ENCODE measurements at places on chromosomes 12 and 14. TPM values are rescaled to one million over a fixed set of nuclear protein-coding genes. Genes with fewer than 3 reads are reported as not detected.

DNA sequence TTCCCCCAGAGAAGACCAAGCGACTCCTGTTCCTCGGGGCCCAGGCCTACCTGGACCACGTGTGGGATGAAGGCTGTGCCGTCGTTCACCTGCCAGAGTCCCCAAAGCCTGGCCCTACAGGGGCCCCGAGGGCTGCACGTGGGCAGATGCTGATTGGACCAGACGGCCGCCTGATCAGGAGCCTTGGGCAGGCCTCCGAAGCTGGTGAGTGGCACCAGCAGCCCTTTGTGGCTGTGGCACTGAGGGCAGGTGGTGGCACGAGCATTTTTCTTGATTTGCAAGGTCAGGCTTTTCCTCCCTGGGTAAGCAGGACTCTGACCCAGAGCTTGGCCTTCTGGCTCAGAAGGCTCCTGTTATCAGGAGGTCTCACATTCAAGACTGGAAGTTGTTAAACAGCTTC is 2.7 kb downstream of the SIVA1 start:
- DNase-seq: no peak

GRCh38 chr14:66701813-66702212 is 193.9 kb downstream of the GPHN start:
- no peak for DNase-seq

Gene KRT73
- not detected for total RNA-seq

Gene EFS
- total RNA-seq: 46.6 TPM

GRCh38 chr14:55731881-55732498 is 152.0 kb downstream of the KTN1 start:
- no peak for DNase-seq

Measured in sciatic nerve (tissue), 2 donors.